Fibroblast of villous mesenchyme (primary cell): ENCODE measurements at places on chromosomes 16 and 17.
A peak's percentile ranks its signal among the peaks of the same experiment; 100 is the strongest.

- no peak for DNase-seq
Measured at GRCh38 chr17:49285716-49286115, 55.1 kb upstream of the PHOSPHO1 start.

GRCh38 chr17:78498848-78499247 is 78.3 kb downstream of the DNAH17 start:
- DNase-seq = no peak

- no peak for DNase-seq
Measured at GRCh38 chr16:61909074-61909473, 127.2 kb downstream of the CDH8 start.

GRCh38 chr17:76917829-76918228 is 49.6 kb downstream of the MGAT5B start:
- DNase-seq = no peak

DNA sequence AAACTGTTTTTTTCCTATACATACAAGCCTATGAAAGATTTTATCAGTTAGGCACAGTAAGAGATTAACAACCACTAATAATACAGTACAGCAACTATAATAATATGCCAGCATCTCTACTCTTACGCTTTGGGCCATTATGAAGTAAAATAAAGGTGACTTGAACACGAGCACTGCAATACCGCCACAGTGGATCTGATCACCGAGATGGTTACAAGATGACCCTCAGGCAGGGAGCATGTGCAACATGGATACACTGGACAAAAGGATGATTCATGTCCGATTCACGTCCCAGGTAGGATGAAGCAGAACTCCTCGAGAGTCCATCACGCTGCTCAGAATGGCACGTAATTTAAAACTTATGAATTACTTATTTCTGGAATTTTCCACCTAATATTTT is 10.5 kb downstream of the PELP1 start:
- no peak for DNase-seq

DNA sequence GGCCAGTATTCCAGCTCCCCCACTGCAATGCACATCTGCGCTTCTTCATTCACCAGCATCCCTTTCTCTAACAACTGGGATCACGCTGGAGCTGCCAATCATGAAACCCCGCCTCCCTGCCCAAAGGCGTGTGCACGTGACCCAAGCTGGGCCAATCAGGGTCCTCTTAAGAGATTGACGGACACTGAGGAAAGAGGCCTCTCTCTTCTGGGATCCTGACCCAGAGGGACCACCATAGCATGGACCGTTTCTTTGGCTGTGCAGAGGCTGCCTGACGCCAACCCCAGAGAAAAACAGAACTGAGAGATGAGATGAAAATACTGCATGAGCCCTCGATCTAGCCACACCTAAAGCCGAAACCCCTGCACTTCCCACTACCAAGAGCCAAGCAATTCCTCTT is 32.0 kb downstream of the COTL1 start:
- no peak for DNase-seq

DNA sequence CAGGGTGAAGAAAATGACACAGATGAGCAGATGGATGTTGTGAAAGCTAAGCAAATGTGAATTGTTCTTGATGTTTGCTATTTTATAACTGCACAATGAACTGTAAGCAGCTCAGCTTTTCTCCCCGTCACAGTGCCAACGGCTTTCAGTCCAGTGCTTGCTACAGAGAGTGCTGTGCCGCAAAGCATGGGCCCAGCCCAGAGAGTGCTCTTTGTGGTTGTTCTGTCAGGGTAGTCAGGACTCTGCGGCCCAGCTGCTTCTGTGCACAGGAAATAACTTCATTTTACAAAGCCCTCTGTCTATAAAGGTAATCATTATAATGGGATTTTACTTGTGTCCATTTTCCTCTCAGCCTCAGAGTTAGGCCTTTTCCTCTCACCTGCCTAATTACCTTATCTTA is 39.1 kb downstream of the CDRT15 start:
- no peak for DNase-seq

DNA sequence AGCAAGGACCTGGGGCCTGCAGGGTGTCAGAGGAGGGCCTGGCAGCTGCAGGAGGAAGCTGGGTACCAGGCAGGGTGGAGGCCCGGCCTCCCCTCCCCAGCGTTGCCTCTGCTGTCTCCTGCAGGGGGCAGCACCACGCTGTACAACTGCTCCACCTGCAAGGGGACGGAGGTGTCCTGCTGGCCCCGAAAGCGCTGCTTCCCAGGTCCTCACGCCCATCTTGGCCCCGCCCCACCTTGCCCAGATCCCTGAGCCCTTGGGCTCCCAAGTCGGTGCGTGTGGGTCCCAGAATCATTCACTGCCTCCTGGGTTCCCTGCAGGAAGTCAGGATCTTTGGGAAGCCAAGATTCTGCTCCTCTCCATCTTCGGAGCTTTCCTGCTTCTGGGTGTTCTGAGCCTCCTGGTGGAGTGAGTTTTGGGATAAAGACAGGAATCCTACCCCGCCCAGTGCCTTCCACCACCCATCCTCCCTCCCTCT is 1.2 kb downstream of the TMEM95 start:
- peak; percentile 70 for DNase-seq

- DNase-seq = no peak
Measured at GRCh38 chr16:85079785-85080570, 32.3 kb downstream of the CIBAR2 start.

DNA sequence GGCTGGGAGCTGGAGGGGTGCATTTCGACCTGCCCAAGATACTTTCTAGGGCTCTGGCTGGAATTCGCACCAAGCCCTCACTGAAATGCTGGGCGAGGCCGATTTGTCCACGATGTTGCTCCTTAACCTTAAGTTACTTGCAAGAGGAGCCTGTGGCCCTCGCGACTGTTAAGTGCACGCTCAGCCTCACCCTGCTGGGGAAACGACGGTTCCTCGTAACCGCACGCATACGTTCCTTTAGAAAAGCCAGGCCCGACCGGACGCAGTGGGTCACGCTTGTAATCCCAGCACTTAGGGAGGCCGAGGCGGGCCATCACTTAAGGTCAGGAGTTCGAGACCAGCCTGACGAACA is 607 bp upstream of the NCOR1 start:
- DNase-seq = peak; percentile 78

DNA sequence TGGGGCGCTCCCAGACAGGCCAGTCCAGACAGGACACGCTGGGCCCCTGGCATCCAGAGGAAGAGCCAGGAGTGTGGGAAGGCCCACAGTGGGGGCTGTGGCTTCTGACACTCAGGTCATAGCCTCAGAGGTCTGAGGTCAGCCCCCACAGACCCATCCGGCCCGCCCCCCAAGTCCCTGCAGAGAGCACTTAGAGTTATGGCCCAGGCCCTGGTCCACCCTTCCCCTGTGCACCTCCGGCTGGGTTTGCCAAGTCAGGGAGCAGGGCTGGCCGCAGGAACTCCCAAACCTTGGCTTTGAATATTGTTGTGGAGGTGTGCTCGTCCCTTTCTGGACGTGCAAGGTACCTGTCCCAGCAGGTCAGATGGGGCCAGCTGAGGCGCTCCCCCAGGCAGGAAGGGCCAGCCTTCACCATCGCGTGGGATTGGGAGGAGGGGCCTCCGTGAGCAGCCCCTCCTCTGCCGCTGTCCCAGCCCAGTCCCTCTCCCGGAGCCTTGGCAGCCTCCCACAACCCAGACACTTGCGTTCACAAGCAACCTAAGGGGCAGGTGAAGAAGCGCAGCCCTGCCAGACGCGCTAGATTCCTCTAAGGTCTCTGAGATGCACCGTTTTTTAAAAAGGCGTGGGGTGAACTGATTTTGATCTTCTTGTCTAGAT is 74.6 kb downstream of the SOCS1 start:
- DNase-seq = no peak

- DNase-seq = no peak
Measured at GRCh38 chr17:71872843-71873485, 247.9 kb upstream of the SOX9 start.

- peak; percentile 12 for DNase-seq
Measured at GRCh38 chr17:35002876-35003551, 22.7 kb downstream of the LIG3 start.

DNA sequence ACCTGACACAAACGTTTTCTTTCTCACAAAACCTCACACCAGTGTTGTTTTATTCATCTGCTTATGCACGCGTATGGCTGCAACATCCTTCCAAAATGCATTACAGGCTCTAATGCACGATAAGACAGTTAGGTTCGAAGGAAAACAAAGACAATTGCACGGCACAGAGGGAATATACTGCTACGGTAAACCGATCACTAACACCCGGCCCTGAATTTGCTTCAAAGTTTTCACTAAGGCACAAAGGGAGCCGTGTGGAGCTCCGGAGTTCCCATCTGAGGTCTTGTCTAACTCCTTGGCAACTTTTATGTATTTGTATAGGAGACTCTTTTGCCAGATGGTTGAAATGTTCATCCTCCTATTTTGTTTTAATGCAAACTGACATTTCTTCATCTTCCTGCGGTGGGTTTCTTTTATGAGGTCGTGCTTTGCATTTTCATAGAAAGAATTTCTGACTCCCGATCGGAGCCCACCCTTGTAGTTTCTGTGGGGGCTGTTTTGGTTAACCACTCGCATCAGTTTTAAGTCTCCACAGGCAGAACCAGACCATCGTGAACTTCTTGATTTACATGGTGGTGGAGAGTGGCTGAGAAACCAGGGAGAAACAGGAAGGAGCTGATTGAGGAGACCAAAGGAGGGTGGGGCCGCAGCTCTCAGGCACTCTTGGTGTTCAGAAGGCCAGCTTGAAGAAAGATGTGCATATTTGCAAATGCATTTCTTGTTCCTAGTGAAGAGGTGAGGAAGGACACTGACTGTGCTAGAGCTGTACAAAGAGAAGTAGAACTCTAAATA is 516.8 kb downstream of the MAF start:
- DNase-seq = no peak

DNA sequence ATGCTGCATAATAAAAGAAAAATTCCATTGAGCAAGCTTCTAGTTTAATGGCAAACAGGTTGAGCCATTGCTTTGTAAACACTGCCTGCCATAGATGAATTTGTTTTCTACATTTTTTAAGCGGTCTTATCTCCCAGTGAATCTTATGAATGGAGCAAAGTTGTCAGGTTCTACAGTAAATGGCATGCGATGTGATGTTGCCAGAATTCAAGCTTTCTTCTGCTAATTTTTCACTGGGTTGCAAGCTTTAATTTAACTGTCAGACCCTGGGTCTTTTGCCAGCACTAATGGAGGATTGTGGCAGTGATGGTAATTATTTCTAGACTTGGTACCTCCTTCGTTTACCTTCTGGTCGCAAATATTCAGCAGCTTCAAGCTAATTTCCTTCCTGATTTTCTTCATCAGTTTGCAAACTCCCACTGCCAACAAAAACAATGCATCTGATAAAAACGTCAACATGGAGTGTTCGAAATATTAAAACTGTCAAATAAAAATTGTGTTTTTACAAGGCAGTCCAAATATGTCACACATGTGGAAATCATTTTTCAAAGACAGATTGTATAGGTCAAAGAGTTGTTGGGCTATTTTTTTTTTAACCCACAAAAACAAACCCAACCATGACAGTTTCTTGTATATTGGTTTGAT is 274.2 kb upstream of the ERCC4 start:
- DNase-seq = no peak

DNA sequence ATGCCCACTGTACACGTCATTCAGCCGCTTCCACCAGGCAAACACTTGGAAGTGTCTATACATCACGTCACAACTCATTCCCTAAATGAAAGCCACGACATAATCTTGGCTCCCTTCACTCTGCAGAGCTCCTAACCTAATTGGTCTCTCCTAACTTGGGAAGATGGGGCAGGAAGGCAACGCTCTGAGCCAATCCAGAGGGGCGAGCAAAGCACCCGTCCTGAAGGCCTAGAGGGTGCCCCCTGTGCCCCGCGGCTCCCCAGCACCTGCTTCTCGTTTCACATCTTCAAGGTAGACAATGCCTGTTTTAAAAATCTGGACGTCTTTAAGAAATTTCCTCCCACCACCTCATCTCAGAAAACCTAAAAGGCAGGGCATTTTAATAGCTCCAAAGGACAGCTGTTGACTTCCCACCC is 1.0 kb downstream of the CSNK2A2 start:
- peak; percentile 14 for DNase-seq

- no peak for DNase-seq
Measured at GRCh38 chr17:56521414-56522141, 71.9 kb upstream of the NOG start.

DNA sequence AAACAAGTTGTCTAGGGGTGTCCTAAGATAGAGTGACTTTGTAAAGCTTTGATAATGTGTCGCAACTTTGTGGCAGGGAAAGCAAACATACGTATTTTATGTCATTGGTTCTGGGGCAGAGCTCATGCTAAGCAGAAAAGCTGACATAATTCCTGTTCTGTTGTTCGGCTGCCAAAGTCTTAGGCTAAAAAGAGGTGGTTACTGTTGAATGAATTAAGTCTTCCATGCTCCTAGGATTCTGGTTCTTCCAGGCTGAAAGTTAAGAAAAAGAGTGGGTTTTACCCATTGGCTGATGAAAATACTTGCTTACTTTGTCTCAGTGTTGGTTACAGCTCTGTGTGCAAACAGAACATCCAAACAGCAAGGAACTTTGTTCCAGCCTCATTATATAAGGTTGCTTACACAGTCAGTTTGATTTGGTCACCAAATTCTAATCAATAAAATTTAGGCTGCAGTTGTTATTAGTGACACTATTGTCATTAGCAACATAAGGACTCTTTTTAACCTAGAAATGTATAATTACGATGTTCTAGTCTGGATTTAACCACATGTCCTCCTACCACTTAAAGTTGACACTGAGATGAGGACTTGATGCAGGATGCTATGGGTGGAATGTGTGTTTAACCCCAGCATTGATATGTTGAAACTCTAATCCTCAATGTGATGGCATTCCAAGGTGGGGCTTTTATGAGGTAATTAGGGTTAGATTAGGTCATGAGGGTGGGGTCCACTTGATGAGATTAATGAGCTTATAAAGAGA is 114.0 kb upstream of the GOT2 start:
- no peak for DNase-seq

DNA sequence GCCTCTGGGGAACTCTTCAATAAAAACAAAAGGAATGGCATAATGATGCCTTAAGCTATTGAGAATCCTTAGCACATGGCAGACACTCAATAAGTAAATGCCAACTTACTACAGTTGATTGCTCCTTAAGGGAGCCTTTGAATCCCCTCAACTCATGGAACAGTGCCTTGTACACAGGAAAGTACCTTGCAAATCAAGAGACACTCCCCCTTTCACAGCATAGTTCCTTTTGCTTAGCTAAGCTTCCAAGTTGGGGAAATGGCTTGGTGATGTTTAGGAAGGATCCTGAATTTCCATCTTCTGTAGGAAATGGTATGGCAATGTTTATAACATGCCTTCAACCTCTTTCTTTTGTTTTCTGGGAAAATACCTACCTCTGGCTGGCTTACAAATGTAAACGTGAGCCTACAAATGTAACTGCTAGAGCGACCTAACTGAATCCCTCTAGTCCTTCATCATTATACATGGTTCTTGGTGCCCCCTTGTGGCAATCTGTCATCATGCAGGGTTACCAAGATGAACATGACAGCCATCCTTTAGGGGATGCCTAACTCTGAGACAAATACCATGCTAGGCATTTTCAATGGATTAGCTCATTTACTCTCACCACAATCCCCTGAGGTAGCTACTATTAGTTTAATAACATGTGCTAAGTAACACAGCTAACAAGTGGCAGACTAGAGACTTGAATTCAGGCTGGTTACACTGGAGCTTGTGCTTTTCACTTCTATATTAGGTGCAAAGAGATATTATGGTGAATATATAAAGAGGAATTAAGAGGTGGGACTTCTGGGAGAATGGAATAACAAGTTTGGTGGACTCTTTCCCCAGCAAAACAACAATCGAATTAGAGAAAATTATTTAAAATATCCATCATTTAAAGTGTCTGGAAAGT is 65.0 kb downstream of the MMD start:
- peak; percentile 64 for DNase-seq
